A549 treated with Mapracorat at 1 μM for 4 hours (cell line): ENCODE measurements at places on chromosomes 5 and 9. TPM values are rescaled to one million over a fixed set of nuclear protein-coding genes. Genes with fewer than 3 reads are reported as not detected.

The GPSM1 gene
- total RNA-seq = 9.3 to 15.6 TPM (median 13.1 TPM) in 5 replicates

The NOTCH1 gene
- total RNA-seq = 7.3 to 12.9 TPM (median 12.0 TPM) in 5 replicates

The MOB3B gene
- total RNA-seq = 8.8 to 11.2 TPM (median 9.5 TPM) in 5 replicates

The MARCOL gene
- not detected in 5 replicates for total RNA-seq

The BTNL8 gene
- total RNA-seq = not detected in 5 replicates

The PCDHGA6 gene
- total RNA-seq = 0.13 to 0.27 TPM (median 0.21 TPM) in 5 replicates

The PCDH12 gene
- total RNA-seq = 0.01 to 0.11 TPM (median 0.02 TPM) in 3 of 5 replicates, not detected in the others

The PIP5KL1 gene
- 1.0 to 3.5 TPM (median 1.6 TPM) in 5 replicates for total RNA-seq

The SPINK13 gene
- total RNA-seq = 0.27 to 0.30 TPM (median 0.27 TPM) in 3 of 5 replicates, not detected in the others

The EQTN gene
- total RNA-seq = 0.22 TPM in 1 of 5 replicates, not detected in the others

The NOXA1 gene
- total RNA-seq = 0.77 to 2.0 TPM (median 1.7 TPM) in 5 replicates

The ADGRD2 gene
- total RNA-seq = not detected in 5 replicates

The YTHDC2 gene
- 6.1 to 7.8 TPM (median 7.4 TPM) in 5 replicates for total RNA-seq

The MAMDC2 gene
- 0.20 to 0.35 TPM (median 0.31 TPM) in 5 replicates for total RNA-seq

The TMEM252 gene
- not detected in 5 replicates for total RNA-seq

The PLPPR1 gene
- total RNA-seq = not detected in 5 replicates

The SLC36A2 gene
- total RNA-seq = not detected in 5 replicates

The POLR3G gene
- 12.6 to 17.2 TPM (median 16.5 TPM) in 5 replicates for total RNA-seq

The PCDHB16 gene
- 0.05 to 0.08 TPM (median 0.05 TPM) in 4 of 5 replicates, not detected in the other for total RNA-seq

The SLC22A5 gene
- total RNA-seq = 45.6 to 49.9 TPM (median 47.2 TPM) in 5 replicates

The FGF10 gene
- total RNA-seq = not detected in 5 replicates

The MACROH2A1 gene
- total RNA-seq = 171 to 210 TPM (median 202 TPM) in 5 replicates

The CENPK gene
- total RNA-seq = 28.5 to 35.4 TPM (median 30.9 TPM) in 5 replicates

The S1PR3 gene
- total RNA-seq = 70.4 to 85.7 TPM (median 79.0 TPM) in 5 replicates

The TDRD7 gene
- total RNA-seq = 10.8 to 13.7 TPM (median 12.2 TPM) in 5 replicates

The PLPP6 gene
- 9.6 to 12.4 TPM (median 12.0 TPM) in 5 replicates for total RNA-seq

The SIT1 gene
- not detected in 5 replicates for total RNA-seq

The CSF1R gene
- 0.10 to 0.20 TPM (median 0.18 TPM) in 5 replicates for total RNA-seq

The SLC6A19 gene
- 0.13 to 0.22 TPM (median 0.19 TPM) in 5 replicates for total RNA-seq

The HAPLN1 gene
- total RNA-seq = not detected in 5 replicates

The ZDHHC11B gene
- 1.1 to 1.7 TPM (median 1.5 TPM) in 5 replicates for total RNA-seq

The CDH10 gene
- total RNA-seq = 0.15 to 0.32 TPM (median 0.21 TPM) in 4 of 5 replicates, not detected in the other

The NRARP gene
- 2.4 to 5.6 TPM (median 4.3 TPM) in 5 replicates for total RNA-seq

The FOXD4L6 gene
- not detected in 5 replicates for total RNA-seq

The GGTA1 gene
- not detected in 5 replicates for total RNA-seq

The KCNN2 gene
- 0.08 to 0.15 TPM (median 0.11 TPM) in 4 of 5 replicates, not detected in the other for total RNA-seq

The MYOZ3 gene
- total RNA-seq = 0.07 to 0.13 TPM in 2 of 5 replicates, not detected in the others

The FSD1L gene
- 3.3 to 4.9 TPM (median 4.1 TPM) in 5 replicates for total RNA-seq

The CACNA1B gene
- 0.03 to 0.05 TPM (median 0.04 TPM) in 5 replicates for total RNA-seq

The PCDHB12 gene
- total RNA-seq = 0.06 TPM in 1 of 5 replicates, not detected in the others

The PHF24 gene
- total RNA-seq = 0.07 to 0.42 TPM (median 0.24 TPM) in 5 replicates

The BOD1 gene
- total RNA-seq = 66.0 to 70.9 TPM (median 68.6 TPM) in 5 replicates

The RELL2 gene
- 3.5 to 5.4 TPM (median 4.5 TPM) in 5 replicates for total RNA-seq

The SMIM33 gene
- total RNA-seq = not detected in 5 replicates
